Skin of body (tissue), 3 donors: ENCODE measurements at places on chromosomes 4 and X. TPM values are rescaled to one million over a fixed set of nuclear protein-coding genes. Genes with fewer than 3 reads are reported as not detected.

TLR8 gene
- total RNA-seq: 2.1 TPM

PASD1 gene
- total RNA-seq: not detected

USP26 gene
- total RNA-seq: not detected

CT45A1 gene
- total RNA-seq: not detected

DNA sequence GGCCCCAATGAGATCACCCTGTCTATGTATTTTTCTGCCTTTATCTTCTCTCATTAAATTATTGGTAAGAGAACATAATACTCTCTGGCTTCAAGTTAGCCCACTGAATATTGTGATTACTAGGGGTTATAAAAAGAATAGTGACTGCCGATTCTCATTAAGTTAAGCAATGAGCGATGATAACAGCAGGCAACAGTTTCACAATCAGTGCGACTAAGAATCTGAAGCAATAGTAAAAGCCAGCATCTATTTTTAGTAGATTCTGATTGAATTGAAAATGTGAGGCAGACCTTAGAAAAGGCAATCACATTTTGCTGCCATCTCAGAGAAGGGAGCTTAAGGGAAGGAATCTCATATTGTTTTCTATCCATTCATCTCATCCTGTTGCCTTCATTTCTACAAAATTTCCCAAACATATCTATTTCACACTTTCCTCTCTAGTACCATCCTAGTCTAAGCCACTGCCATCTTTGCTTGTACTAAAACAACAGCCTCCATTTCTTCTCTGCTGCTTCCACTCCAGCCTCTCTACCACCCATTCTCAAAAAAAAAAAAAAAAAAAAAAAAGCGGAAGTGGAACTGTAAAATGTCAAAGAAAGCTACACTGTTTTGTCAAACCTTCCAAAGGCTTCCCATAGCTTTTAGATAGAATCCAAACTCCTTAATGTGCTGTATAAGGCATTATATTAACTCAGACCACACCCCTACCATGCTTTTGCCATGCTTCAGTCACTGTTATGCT is 17.4 kb downstream of the GABRA4 start:
- DNase-seq: no peak

- DNase-seq: no peak
Measured at GRCh38 chr4:139416073-139416673, 37.7 kb upstream of the RAB33B start.

- DNase-seq: no peak
Measured at GRCh38 chr4:147447786-147448185, 33.1 kb upstream of the EDNRA start.

- DNase-seq: no peak
Measured at GRCh38 chrX:9983846-9984245, 16.7 kb downstream of the CLDN34 start.

- DNase-seq: peak; percentile 1
Measured at GRCh38 chrX:123976706-123977316, 15.3 kb downstream of the STAG2 start.

DNA sequence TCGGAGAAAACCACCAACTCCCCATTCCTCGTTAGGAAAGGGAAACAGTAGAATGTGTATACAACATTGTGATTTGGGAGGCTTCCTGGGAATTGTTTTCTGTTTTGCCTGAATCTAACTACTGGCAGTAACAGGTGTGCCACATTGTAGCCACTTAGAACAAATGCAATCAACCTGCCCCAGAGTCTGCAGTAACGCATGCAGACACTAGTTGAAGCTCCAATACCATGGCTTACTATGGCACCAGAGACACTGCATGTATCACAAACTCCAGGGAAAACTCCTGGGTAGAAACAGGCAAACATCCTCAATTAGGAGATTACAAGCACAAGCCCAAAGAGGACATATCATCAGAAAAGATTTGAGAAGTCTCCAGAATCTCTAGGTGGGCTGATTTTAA is 154.2 kb upstream of the NEIL3 start:
- no peak for DNase-seq

DNA sequence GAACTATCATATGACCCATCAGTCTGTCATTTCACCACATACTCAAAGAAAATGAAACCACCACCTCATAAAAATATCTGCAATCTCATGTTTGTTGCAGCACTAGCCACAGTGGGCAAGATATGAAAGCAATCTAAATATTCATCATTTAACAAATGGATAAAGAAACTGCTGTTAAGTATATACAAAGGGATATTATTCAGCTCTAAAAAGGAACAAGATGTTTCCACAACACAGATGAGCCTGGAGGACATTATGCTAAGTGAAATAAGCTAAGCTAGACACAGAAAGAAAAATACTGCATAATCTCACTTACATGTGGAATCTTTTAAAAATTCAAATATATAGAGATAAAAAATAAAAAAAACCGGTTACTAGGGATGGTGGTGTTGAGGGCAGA is 108.2 kb upstream of the BRWD3 start:
- DNase-seq: no peak

DNA sequence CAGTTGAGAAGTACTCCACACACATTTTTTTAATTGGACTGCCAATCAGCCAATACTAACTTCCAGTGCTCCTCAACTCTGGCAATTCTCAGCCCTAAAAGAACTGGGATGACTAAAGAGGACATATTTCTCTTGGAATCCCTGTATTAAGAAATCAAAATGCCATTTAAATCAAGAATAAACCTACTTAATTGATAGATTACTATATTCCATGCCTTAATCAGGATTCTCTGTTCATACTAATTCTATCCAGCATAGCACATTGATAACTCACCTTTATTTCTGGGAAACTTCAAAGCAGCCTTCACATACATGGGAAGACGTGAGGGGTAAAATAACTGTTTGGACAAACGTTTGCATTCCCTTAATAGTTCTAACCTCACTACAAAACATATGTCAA is 93.0 kb upstream of the DKK2 start:
- no peak for DNase-seq

GRCh38 chrX:56564921-56565840 is 1.8 kb downstream of the UBQLN2 start:
- no peak for DNase-seq

- no peak for DNase-seq
Measured at GRCh38 chr4:168614281-168615057, 117.6 kb downstream of the PALLD start.

- no peak for DNase-seq
Measured at GRCh38 chrX:71542825-71543224, 9.9 kb downstream of the OGT start.
